ENCODE measurements at places on chromosomes 1 and 21. TPM values are rescaled to one million over a fixed set of nuclear protein-coding genes. Genes with fewer than 3 reads are reported as not detected.

DNA sequence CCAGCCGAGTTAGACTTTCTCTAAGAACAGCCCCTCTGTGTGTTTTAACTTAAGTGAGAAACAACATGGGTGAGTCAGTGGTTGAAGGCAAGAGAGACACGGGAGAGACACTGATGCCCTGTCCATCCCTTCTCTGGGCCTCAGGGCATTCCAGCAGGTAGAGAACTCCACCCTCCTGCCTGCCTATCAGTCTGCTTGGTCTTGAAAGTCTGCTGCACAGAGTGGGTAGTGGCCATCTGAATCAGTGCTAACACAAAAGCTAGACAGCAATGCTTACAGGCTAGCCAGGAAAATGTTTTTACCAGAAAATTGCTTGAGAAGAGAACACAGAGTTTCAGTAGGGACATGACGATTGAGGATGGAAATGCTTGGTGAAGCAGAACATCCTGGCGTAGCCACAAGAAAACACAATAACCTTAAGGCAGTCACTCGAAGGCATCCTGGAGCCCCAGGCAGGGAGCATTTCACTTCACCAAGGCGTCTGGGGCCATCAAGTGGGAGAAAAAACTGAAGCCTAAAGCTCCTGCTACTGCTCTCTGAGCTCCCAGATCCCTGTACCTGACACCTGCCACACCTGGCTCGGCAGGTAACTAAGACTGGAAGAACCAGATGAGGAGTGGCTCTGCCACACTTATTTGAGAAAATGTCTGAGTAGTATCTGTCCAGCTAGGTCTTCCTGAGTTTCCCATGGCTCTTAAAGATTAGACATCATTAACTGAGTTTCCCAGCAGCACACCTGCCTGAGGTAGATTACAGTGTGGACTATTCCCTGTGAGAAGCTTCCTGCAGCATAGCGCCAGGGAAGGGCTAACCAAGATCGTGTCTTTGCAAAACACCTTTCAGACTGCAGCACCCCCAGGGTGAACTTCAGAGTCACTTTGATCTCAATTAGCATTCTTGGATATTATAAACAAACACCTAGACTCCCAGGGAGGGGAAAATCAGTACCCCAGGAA lies 18.1 kb upstream of the LBR start:
- peak; percentile 59 for DNase-seq

DNA sequence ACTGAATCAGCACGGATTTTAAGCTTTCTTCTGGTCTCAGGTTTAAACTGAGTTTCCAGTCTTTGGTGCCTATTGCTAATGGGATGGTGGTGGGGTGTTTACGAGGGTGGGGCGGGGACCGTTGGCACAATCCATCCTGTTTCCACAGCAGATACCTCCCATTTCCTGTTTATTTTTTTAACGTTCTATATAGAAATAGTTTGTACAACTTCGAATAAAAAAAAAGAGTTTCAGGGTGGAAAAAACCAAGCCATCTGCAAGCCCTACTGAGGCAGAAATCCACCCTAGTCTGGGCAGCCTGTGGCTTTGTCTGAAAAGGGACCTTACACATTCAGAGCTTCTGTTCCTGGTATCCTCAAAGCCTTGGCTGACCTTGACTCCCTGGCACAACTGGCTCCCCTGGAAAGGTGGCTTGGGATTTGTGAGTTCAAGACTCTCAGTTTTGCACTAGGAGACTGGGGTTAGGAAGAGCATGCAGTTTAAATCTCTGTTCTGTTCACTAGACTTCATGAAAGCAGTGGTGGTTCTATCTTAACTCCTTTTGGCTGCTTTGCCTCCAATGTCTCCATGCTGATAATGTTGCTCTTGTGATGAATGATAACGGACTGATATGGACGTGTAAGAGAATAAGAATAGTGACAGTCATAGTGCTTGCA lies 46.7 kb downstream of the VANGL2 start:
- no peak for DNase-seq

DNA sequence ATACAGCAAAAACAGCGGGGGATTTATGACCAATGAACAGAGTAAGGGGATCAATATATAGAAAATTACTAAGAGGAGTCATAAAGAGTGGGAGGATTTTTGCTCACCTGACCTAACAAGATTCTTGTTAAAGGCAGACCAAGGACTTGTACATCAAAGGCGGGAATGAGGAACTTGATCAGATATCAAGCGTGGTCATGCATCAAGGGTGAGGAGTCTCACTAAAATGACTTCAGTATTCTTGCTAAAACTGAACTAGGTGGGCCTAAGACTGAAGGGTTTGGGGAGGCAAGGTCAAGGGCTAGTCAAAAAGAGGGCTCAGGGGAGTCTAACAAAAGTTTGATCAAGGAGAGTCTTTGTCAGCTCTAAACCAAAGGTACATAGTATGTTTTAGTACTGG lies 2.1 kb downstream of the MOV10 start:
- DNase-seq = no peak

- DNase-seq = peak; percentile 15
Observed at GRCh38 chr21:37548521-37548981, 182.0 kb downstream of the DYRK1A start.

DNA sequence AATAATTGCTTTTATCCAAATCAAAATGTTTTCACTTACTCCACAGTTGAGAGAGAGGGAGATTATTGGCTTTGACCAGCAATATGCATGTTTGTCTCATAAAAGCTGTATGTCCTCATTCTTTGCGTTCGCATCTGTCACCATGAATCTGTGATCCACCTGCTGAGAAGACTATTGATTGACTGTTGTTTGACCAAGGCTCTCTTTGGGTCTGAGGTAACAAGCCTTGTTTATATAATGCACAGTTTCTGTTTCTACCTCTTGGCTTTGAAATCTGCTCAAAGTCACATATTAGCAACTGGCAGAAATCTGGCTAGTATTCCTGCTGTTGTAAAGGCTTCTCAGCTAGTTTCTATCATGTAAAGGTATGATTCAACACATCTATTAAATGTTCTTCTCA lies 157.0 kb downstream of the LYPLAL1 start:
- no peak for DNase-seq

GRCh38 chr1:83500987-83501591 lies 497.8 kb downstream of the TTLL7 start:
- no peak for DNase-seq

DNA sequence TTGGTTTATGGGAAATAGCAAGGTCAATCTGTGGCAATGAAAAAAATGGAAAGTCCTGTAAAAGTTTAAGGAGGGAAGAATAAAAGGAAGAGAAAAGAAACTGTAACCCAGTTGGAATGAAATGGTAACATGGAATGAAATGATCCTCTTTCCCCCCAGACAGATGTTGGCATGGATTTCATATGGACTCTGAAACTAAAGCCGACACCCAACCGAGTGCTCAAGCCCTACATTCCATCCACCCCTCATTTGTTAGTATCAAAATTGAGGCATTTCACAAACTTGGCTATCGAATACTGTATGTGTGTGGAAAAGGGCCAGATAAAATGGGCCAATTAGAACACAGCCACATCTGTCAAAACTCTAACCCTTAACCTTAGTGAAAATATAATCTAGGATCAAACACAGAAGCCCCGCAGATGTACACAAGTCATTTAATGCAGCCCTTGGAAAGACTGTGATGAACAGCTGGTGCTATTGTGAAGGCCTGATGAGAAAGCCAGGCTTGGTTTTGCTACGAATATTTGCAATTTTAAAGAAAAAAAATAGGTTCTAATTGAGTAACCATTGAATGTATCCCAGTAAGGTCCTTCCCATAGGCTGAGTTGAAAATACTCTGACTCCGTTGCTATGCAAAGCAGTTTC lies 72.6 kb upstream of the RGL1 start:
- no peak for DNase-seq

- peak; percentile 73 for DNase-seq
Observed at GRCh38 chr1:167121375-167122120, 27.7 kb downstream of the STYXL2 start.

DNA sequence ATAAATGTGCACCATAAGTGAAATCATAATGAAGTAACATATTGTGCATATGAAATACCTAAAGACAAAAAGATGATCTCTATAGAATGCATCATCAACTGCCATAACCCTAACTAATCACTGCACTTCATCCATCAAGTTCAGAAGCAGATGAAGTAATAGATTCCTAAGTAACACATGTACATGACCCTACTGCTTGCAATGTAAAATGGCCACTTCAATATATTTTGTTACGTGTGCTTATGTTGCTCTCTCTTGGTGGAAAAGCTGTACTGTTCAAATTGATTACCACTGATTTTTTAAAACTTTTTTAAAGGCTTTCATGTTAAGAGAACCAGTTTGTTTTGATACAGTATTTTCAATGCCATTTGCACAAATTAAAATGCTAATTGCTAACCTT lies 141.8 kb downstream of the TTLL7 start:
- no peak for DNase-seq

Gene SPRR2F
- total RNA-seq = not detected

Gene VSIG8
- total RNA-seq = not detected

Gene PRR9
- total RNA-seq = not detected

Gene OR2T2
- total RNA-seq = not detected

Gene DNASE2B
- 0.34 TPM for total RNA-seq

Gene PHACTR4
- total RNA-seq = 44.1 TPM

Measured in ureter (tissue), 1 donor.